ENCODE measurements at places on chromosomes 3 and 15. TPM values are rescaled to one million over a fixed set of nuclear protein-coding genes. Genes with fewer than 3 reads are reported as not detected.

DNA sequence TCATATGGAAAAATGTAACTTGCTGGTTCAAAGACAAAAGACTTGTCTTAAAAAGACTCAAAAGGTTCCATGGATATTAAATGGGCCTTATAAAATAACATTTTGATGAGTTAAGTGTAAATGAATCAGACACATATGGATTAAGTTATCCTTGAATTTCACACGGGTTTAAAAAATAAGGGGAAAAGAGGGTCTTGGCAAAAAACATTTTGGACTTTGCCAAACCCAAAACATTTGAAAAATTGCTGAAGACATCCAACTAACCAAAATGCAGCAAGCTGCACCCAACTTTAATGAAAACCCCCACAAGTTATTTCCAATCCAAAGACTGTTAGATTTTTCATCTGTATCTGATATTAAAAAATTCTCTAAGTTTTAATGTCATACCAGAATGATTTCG lies 200.7 kb downstream of the MEIS2 start:
- no peak for DNase-seq

GRCh38 chr15:76865548-76865991 lies 39.6 kb downstream of the SCAPER start:
- no peak for DNase-seq

GRCh38 chr3:134685929-134686802 lies 35.3 kb upstream of the KY start:
- peak; percentile 45 for DNase-seq

- no peak for DNase-seq
Observed at GRCh38 chr3:126119976-126120375, 36.1 kb upstream of the SLC41A3 start.

- DNase-seq: no peak
Observed at GRCh38 chr3:143123353-143123984, 3.9 kb downstream of the CHST2 start.

COPG1 gene
- 402 TPM for total RNA-seq

LRRC31 gene
- not detected for total RNA-seq

AHSG gene
- total RNA-seq: not detected

CCDC66 gene
- 22.5 TPM for total RNA-seq

GPD1L gene
- 3.5 TPM for total RNA-seq
